ENCODE measurements at places on chromosomes 12 and 14. TPM values are rescaled to one million over a fixed set of nuclear protein-coding genes. Genes with fewer than 3 reads are reported as not detected.

The IL26 gene
- not detected for total RNA-seq

The CACNA2D4 gene
- 0.43 TPM for total RNA-seq

The UNC79 gene
- under 0.01 TPM for total RNA-seq

The AVPR1A gene
- not detected for total RNA-seq

The PMCH gene
- total RNA-seq = 0.36 TPM

The SOAT2 gene
- total RNA-seq = not detected

The REP15 gene
- total RNA-seq = 6.6 TPM

The SINHCAF gene
- 122 TPM for total RNA-seq

The CIROP gene
- not detected for total RNA-seq

The CCNB1IP1 gene
- total RNA-seq = 35.2 TPM

The SELPLG gene
- 0.22 TPM for total RNA-seq

The KLHL33 gene
- not detected for total RNA-seq
